ENCODE measurements at places on chromosomes 12 and 14.
A peak's percentile ranks its signal among the peaks of the same experiment; 100 is the strongest.

DNA sequence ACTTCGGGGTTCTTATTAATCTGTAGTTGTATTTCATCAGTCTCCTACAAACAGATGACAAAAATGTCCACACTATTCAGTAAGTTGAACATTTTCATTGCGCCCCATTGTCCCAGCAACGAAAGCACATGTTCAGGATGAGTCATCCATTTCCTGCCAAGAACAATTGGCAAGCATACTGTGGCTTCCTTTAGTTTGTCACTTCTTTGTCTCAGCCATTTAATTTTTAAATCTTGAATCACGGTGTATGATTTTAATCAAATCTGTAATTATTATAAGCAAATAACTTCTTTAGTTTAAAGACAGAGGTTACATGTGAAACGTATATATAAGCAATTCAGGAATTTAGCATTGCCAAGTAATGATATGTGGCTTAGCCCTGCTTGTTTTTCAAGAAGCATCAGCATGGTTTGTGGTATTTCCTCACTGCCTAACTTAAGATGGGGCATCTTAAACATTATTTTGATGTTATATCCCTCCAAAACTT lies 211.3 kb upstream of the KRR1 start:
- no peak for DNase-seq

DNA sequence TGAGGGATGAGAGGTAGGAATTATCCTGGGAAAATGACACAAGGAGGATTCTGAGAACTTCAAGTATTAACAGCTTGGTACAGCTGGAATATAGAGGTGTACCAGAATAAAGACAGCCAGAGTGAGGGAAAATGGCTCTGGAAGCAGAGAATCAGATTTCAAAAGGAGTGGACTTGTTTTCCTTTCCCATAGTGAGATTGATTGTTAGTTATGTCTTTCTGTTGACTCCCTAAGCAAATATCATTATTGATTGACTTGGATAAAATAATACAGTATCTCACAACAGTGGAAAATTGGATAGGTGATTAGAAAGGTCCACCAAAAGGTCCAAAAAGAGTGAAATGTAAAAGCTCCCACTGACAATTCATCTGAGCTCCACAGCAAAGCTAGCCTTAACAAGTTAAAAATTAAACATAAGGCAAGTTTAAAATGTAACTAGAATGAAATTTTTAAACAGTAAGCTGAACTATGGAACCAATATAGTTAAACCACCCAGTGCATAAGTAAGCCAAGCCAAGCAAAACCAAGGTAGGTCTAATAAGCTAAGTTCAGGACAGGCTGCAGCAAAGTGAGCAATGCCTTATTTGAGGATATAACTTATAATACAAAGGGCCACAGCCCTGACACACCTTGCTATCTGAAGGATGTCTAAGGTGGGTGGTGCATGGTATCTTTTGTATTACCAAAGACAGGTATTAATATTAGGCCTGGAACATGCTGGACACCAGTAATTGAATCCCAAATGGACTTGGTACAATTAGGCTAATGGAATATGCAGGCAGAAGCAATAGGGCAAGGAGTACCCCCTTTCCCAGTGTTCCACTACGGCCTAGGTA lies 21.8 kb downstream of the ENTPD5 start:
- DNase-seq: no peak

DNA sequence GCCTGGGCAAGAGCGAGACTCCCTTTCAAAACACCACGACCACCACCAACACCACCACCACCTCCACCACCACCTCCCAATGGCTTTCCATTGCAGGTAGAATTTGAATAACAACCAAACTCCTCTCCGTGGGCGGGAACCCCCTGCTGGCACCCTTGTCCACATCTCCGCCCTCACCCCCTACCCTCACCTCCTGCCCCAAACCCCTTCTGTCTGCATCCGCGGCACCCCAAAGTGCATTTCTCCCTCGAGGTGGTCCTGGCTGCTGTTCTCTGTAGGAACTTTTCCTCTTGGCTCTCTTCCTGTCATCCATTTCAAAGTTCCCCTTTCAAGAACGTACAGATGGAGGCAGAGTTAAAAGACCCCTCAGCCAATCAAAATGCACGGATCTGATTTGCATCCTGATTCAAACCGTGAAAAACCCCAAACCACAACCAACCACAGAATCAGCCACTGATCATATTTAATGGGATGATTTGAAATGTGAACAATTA lies 3.8 kb downstream of the SDSL start:
- DNase-seq: no peak

GRCh38 chr14:81416194-81416952 lies 16.2 kb upstream of the STON2 start:
- DNase-seq: no peak

DNA sequence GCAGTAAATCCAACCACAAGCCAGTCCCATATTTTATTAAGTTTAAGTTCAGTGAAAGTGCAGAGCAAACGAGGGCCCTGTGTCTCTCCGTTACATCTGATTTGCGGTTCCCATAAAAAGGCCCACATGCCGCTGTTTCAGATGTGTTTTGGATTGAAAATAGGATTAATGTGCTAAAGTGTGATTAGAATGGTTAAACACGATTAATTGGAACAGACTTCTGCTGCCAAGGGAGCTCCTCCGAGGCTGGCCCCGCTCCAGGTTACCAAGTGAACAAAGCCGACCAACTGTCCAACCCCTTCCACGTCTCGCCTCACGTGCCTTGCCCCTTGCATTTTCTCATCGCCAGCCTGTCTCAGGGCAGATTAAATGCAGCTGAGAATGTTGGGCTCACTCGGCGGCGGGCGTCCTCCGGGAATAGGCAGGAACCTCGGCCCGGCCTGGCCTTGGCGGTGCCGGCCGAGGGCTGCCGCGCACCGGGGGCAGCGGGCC lies 166.5 kb upstream of the GSC start:
- no peak for DNase-seq

- DNase-seq: no peak
Measured at GRCh38 chr12:52368508-52368907, 1.2 kb upstream of the KRT85 start.

DNA sequence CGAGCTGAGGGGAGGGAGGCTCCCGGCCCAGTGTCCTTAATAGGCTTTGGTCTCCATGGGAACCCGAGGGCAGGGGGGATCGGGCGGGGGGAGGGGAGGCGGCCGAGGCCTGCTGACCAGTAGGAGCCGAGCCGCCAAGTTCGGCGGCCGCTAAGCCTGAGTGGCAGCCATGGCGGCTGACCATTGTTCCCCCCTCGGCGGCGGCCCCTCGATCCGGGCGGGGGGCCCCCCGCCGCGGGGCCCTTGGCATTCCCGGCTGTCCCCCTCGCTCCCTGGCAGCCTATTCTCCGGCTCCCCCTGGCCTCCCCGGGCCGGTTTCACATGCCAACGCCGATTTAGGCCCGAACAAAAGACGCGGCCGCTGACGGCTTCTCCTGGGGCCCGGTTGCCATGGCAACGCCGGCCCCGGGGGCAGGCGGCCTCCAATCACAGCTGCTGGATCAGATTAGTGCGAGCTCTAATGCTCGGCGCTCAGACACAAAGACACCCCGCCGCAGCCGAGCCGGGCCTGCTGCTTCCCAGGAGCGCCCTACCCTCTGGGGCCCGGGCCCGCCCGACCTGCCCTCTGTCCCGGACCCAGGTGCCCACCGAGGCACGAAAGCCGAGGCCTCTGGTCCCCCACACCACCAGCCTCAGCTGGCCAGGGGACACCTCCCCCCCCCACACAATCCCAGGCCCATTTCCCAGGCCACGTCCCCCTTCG lies 7.3 kb downstream of the MSI1 start:
- DNase-seq: peak; percentile 55

- DNase-seq: no peak
Measured at GRCh38 chr12:6461401-6462233, 8.9 kb downstream of the VAMP1 start.

- no peak for DNase-seq
Measured at GRCh38 chr14:52400846-52401245, 86.7 kb downstream of the PTGER2 start.

- no peak for DNase-seq
Measured at GRCh38 chr12:106960443-106960842, 4.7 kb downstream of the TMEM263 start.

DNA sequence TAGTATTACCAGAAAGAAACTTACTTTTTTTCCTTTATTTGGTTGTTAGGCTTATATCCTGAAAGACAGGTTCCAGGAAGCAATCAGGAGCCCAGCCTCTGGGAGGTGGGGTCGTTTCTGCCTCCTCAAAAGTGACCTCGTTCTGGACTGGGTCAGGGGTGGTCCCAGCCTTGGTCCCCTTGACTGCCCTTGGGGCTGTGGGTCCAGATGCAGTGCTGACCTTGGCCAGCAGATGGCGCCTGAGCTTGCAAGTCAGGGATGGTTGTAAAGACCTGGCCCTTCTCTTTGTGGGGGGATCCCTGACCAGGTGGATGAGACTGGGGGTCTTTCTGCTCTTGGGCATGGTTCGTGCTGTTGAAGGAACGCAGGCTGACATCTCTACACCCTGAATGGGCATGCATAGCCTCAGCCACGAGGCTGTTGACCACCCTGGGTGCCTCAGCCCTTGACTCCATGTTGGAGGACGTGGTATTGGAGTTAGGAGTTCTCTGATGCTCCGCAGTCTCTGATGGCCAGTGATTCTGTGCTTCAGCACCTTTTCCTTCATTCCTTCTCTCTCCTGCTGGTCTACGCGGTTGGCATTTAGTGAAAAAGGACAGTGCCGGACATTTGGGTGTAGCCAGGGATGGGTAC lies 62.4 kb downstream of the ADCK1 start:
- no peak for DNase-seq

DNA sequence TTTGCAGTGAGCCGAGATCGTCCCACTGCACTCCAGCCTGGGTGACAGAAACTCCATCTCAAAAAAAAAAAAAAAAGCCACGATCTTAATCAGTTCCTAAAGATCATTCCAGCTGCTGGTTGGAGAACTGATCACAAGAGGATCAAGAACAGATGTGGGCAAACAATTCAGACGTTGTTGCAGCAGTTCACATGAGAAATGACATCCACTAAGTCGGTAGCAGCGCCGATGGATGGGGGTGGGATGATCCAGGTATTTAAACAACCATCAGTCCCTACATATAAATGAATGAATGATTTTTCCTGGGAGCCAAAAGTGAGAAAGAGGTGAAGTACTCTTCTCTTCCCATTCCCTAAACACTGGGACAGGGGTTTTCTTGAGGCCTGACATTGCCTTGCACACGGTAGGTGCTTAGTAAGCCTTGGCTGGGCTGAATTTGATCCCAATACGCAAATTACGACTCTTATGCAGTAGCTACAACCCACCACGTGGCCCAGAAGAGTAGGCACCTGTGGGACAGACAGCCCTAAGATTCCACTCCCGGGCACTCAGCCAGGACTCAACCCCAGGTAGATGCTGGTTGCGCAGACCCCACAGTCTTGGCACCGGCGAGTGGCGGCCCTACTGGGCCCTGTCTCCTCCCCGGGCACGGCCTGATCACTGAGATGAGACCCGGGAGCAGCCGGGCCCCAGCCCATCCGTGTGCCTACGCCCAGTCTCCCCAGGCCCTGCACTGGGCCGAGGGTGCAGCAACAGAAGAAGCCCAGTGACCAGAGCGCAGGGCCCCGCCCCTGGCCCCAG lies 565 bp downstream of the SPRYD3 start:
- DNase-seq: no peak

DNA sequence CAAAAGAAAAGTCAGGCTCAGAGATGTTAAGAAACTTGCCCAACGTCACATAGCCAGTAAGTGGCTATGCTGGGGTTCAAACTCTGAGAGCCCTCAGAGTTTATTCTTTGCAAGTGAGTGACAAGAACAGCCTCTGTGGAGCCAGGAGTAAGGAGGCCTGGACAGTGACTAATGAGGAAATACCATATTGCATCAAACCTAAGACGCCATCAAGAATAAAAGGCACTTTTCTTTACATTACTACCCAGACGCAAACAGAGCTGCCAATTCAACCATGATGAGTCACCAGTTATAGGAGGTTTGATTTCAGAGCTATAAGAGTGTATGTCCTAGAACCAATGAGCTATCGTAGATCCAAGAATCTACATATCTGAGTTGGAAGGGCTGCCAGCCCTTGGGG lies 9.4 kb downstream of the TNFRSF1A start:
- no peak for DNase-seq

Data from NCI-H187 treated with DMSO at 0.1 percent for 48 hours (cell line).